ENCODE measurements at places on chromosomes 2 and 18.

- DNase-seq, result no peak
Measured at GRCh38 chr2:164178835-164179465, 442.3 kb downstream of the GRB14 start.

- DNase-seq, result no peak
Measured at GRCh38 chr2:36449213-36449612, 93.6 kb downstream of the CRIM1 start.

DNA sequence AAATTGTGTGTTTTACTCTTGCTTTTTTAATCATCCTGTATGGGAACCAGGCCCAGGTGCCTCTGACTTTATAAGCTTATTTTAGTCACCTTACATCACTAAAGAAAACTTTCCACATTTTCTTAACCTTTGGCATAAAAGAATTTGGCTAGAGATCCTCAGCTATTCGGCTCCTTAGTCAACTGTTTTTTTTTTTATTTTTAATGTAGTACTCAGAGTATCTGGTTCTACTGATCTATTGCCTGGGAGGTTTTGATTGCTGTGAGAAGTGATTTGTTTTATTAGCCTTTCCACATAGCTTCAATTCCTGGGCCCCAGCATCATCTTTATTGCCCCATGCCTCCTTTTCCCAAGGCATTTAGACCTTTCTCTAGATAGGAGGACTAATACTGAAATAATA is 121.0 kb downstream of the MYO1B start:
- no peak for DNase-seq

- no peak for DNase-seq
Measured at GRCh38 chr2:47094511-47095142, 60.5 kb downstream of the STPG4 start.

GRCh38 chr2:166814335-166814734 is 73.9 kb upstream of the XIRP2 start:
- DNase-seq, result no peak

DNA sequence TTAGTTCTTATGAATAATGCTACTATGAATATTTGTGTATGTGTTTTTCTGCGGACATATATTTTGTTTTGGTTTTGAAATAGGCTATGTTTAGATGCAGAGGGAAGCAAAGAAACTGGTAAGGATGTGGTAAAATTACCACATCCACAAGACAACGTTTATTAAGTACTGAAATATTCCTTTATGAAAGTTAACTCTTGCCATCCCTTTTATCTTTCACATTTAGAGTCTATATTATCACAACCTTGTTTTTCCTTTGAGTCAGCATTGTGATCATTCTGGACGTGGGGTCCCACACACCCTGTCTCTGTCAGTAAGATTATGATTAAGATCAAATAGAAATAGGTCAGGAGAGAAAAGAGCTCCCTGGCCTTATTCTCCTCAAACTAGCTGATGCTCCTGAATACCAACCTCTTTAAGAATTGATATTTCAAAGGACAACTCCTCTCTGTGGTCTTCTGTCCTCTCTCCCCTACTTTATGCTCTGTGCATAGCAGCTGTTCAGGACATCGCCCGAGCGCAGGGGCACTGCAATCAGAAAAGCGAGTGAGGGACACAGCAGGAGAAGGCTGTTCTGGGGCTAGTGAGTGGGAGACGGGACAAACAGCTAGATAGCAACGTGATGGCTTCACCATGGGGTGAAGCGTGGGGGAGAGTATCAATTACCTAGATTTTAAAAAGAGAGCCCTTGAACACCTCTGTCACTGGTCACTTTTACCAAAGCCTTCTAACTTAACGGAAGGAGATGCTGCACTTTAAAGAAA is 12.2 kb downstream of the METAP1D start:
- DNase-seq, result peak; percentile 46

DNA sequence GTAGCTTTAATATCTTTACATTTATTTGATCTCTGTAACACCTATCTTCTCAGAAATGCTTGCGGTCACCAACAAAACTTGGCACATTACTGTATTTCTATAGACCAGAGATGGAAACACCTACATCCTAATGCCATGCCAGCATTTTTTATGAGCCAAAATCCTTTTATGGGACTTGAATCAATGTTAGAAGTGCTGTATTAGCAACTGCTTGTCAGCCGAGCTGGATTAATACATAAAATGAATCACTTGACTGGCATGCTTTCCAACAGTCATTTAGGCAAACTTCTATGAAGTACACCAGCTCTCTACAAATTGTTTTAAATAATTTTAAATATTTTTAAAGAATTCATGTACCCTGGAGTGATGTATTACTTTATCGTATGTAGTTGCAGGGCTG is 272.9 kb upstream of the NRP2 start:
- DNase-seq, result no peak
